Frontal cortex (tissue), 4 donors: ENCODE measurements at places on chromosomes 5 and 9. TPM values are rescaled to one million over a fixed set of nuclear protein-coding genes. Genes with fewer than 3 reads are reported as not detected.

The SPATA31A3 gene
- total RNA-seq = not detected

The HRCT1 gene
- total RNA-seq = 0.82 TPM

The DRD1 gene
- 18.3 TPM for total RNA-seq

The PCDHGA3 gene
- 4.1 TPM for total RNA-seq

DNA sequence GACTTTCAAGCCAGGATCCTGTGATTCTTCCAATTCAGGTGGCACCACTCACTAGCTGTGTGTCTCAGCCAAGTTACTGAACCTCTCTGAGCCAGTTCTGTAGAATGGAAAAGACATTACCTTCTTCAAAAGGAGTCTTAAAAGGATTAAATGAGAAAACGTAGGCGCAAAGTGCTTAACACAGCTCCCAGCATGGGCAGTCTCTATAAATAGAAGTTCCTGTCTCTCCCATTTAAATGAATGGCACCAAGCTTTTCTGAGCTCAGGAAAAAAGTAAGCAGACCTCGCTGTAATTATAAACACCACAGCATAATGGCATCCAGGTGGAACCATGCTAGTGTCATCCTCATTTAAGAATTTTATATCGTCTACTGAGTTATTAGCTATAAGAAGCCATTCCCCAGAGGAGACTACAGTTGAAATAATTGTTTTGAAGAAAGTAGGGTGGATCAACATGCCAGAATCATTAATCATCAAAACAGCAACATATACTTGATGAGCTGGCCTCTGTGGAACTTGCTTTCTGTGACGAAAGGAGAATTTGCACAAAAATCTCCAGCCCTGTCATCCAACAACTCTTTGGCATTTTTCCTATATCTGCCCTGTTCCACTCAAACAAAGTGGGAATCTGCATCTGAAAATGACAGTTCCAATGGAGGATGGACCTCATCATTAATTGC lies 188.9 kb downstream of the SPOCK1 start:
- DNase-seq = no peak

DNA sequence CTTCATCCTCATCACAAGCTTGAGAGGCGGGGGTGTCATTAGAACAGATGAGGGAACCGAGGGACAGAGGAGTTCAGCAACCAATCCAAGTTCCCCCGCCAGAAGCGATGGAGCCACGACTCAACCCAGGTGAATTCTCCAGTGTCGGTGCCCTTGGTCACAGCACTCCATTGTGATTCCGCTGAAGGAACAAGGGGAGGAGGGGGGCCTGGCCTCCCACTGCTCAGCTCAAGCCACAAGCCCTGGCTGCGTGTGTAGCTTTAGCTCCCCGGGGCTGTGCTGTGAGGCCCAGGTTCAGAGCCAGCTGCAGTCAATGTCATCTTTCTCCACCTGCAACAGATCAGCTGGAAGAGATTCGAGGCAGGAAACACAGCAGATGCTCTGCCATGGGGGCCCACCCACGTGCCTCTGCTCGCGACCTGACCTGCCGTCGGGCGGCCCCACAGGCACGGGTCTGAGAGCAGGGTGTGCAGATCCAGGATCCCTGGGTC lies 72.6 kb downstream of the GTF3C4 start:
- no peak for DNase-seq

GRCh38 chr9:112037281-112038016 lies 137.6 kb downstream of the SUSD1 start:
- DNase-seq = no peak
